ENCODE measurements at places on chromosomes 2 and 18. TPM values are rescaled to one million over a fixed set of nuclear protein-coding genes. Genes with fewer than 3 reads are reported as not detected.

- peak; percentile 68 for DNase-seq
These were observed 69.3 kb upstream of the SEC11C start for GRCh38 chr18:59070181-59070912.

- DNase-seq: no peak
These were observed 95.3 kb upstream of the FAM136A start for GRCh38 chr2:70397186-70397585.

DNA sequence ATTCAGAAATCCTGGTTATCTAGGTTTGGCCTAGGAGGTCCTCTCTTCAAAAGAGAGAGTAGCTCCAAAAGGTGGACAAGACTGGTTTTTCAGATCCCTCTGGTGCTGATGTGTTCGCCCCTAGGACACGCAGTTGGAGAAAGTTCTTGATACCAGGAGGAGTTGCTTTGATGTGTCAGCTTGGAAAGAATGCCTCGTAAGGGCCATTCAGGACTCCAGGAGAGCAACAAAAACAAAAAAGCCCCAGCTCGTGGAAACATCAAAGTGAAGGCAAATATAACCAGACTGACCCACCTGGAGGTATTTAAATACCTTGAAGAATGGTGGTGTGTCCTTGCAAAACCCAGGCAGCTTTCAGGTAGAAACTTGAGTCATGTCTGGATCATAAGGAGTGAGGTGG is 12.5 kb upstream of the LBH start:
- DNase-seq: no peak

GRCh38 chr2:144229296-144229695 is 290.6 kb downstream of the ZEB2 start:
- no peak for DNase-seq

DNA sequence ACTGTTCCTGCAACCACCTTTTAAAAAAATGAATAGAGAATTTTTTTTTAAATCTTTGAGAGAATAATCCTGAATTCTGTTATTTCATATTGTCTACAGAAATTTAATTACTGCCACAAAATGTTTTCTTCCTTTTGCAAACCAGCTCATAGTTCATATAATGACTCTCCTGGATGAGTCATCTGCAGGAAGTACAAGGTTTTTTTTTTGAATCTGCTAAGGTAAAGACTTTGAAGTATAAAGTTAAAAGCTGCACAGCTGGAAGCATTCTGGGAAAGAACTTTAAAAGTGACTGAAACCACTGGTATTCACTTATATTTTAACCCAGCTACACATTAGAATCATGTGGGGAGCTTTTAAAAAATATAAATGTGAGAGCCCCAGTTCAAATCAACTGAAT is 25.4 kb downstream of the SESTD1 start:
- no peak for DNase-seq

DNA sequence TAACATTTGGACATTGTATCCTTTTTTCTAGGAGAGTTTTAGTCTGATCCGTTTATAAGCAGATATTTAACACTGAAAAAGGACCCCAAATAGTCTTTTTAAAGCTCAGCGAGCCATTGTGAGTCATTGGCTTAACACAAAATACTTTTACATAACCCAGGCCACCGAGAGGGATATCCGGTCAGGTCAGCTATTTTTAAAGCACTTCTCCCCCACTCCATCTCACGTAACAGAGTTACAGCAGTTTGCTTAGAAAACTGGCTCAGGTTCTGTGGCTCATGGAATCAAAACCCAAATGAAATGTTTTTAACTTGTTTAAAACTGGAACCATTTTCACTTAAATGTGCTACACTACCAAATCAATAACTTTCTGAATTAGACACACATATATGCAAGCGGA is 23.9 kb downstream of the COL4A3 start:
- DNase-seq: no peak

GRCh38 chr2:164028814-164029534 is 293.2 kb upstream of the FIGN start:
- no peak for DNase-seq

DNA sequence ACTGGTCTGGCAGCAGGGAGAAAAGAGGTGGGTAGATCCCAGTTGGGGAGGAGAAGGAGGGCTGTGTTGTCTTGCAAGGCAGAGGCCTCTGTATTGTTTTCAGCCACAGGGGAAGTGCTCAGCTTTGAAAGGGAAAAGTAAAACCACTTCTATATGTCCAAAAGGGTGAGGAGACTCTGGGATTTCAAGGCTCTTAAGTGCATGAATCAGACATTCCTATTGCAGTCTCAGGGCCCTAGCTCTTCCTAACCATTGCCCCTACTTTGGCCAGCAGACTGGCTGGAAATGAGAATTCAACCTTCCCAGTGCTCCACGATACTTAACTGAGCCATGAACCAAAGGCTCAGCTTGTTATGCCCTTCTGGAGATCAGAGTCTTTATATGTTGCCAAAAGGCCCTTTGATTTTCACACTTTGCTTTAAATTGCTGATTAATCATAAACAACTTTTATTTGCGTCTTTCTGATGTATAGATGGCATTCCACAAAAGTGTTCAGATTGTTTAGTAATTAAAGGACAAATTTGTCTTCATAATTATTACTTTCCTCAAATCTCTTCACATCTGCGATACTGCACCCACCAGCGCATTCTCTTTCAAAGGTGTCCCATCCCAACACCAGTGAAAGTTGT is 313.8 kb upstream of the MMADHC start:
- no peak for DNase-seq

DNA sequence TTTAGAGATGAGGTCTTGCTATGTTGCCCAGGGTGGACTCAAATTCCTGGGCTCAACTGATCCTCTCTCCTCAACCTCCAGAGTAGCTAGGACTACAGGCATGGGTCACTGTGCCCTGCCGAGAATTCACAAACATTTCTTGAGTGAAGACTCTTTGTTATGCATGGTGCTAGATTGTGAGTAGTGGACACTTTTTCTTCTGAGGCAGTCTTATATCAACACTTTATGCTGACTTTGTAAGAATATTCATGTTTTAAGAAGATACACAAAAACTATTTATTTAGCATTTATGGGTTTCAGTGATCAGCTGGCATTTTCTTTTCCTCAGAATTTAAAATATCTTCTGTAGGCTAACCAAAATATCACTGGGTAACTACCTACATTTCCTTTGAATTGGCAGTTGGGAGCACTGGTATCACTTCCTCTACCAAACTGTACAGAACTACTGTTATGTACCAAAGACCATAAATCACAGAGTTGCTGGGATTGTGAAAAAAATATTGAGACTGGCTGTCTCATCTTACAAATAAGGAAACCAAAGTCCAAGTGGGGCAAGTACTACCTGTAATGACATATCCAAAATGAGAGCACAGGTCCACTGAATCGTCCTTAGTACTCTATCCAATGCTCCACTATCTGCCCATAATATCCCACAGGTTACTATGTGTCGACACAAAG is 34.0 kb downstream of the DOCK10 start:
- no peak for DNase-seq

- DNase-seq: no peak
These were observed 176.7 kb downstream of the ST6GAL2 start for GRCh38 chr2:106709229-106709628.

- no peak for DNase-seq
These were observed 48.0 kb downstream of the BCL2L11 start for GRCh38 chr2:111168528-111169239.

DNA sequence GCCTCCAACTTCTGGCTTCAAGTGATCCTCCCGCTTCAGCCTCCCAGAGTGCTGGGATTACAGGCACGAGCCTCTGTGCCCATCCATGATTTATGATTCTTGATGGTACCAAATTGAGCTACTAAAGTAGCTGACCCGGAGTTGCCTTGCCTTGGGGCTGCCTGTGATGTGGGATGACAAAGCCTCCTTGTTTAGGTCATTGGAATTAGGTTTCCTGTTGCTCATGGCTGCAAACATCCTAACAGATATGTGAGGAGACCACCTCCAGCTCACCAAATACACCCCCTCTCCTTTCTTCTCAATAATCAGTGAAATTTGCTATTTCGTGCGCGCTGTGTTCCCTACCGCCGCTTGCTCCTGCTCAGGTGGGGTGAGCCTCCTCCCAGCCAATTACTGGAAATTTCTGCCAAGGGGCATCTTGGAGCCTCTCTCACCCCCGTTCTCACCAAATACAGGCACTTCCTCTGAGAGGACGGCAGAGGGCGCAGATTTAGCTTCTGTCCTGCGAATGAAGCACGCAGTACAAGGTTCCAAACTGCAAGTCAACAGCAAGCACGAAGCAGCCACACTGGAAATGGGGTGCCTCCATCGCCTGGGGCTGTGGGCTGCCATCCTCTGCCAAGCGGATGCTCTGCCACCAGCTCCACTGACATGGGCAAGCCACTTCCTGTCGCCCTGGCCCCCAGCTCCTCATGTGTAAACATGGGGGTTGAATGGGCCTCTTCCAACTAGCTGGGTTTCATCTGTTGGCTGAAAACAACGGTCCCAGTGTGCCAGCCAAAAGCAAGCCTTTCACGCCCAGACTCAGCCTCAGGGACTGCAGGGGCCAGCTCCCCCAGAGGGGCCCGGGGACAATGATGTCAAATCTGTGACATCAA is 71.7 kb downstream of the NCAPH start:
- no peak for DNase-seq

- DNase-seq: no peak
These were observed 2.5 kb upstream of the TET3 start for GRCh38 chr2:73982140-73982617.

GRCh38 chr2:20576598-20577115 is 74.2 kb downstream of the HS1BP3 start:
- no peak for DNase-seq

GRCh38 chr18:31718386-31718785 is 34.0 kb upstream of the B4GALT6 start:
- no peak for DNase-seq

GRCh38 chr2:148702475-148702874 is 57.9 kb downstream of the EPC2 start:
- no peak for DNase-seq

DNA sequence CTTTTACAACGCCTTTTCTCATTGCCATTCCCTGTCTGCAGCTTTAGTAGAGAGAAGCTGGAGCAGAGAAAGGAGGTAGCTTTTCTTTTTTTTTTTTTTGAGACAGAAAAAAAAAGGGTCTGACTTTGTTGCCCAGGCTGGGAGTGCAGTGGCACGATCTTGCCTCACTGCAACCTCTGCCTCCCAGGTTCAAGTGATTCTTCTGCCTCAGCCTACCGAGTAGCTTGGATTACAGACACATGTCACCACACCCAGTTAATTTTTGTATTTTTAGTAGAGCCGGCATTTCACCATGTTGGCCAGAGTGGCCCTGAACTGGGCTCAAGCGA is 25.0 kb upstream of the ACSL3 start:
- no peak for DNase-seq

DNA sequence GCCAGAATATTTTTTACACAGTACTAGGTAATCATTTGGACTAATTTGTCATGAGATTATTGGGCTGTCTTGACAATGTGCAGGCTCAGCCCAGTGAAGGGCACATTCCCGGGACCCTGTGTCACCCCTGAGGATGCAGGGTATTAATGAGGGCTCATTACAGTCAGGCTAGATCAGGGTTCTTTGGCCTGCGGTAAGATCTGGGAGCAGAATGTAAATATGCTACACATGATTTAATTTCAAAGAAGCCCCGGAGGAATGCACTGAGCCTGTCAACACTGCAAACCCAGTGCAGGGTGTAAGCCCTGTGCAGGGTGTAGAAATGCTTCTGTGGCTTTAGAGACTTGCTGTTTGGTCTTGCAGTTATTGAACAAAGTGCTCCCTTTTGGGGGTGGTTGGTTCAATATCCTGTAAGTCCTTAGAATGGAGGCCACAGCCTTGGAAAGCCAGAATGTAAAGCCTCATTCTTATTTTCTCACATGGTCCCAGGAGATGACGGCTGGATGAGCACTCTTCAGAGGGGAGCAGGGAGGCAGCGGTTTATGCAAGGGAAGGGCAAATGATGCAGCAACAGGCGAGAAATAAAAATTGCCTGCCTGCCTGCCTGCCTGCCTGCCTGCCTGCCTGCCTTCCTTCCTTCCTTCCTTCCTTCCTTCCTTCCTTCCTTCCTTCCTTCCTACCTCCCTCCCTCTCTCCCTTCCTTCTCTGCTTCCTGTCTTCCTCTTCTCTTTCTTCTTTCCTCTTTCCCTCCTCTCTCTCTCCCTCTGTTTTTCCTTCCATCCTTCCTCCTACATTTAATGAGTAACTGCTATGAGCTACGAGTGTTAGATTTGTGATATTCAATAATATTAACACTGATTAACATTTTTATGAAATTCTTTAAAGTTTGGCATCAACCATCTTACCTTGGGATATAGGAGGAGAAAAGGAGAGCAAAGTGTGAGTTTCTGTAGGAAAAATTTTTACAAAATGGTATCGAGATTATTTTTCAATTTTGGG is 148.8 kb downstream of the VAPA start:
- DNase-seq: no peak

GRCh38 chr18:5726011-5726410 is 169.3 kb downstream of the TMEM200C start:
- DNase-seq: no peak

DNA sequence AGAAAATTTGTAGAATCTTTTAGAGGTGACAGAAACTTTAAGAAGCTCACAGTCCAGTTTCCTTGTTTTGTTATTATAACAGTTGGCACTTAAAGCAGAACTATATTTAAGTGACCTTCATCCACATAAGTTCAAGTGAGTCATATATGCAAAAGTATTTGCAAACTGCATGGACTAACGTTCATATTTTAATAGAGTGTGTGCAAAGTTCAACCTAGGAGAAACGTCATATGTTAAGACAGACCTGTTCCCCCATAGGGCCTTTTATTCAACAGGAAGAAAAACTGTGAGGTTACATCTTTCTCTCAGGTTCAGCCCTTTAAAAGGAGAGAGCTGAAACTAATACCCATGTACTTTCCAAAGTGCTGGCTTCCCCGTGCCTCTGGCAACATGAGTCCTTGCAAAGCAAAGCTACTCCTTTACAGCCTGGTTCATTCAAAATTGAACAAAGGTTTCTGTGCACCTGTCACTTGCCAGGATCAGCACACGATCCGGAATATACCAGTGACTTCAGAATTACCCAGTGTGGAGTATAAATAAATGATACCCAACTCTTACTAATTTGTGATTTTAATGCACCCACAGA is 280.0 kb upstream of the RAB12 start:
- no peak for DNase-seq

Gene PLEK
- 6.8 TPM for polyA plus RNA-seq

Gene KDM3A
- polyA plus RNA-seq: 68.8 TPM

Gene MROH2A
- not detected for polyA plus RNA-seq

Gene SP9
- not detected for polyA plus RNA-seq

Gene LINC00305
- polyA plus RNA-seq: 4.3 TPM

Gene SCYGR4
- polyA plus RNA-seq: not detected

Gene SP110
- 17.4 TPM for polyA plus RNA-seq

Gene INPP5D
- 6.1 TPM for polyA plus RNA-seq

Gene LOXHD1
- 0.35 TPM for polyA plus RNA-seq

Gene ASPRV1
- polyA plus RNA-seq: 4.8 TPM

Gene CRYBA2
- polyA plus RNA-seq: not detected

Gene TMEFF2
- 23.2 TPM for polyA plus RNA-seq

Gene SPDYA
- polyA plus RNA-seq: 0.56 TPM
